Spleen (tissue), 13 donors: ENCODE measurements at places on chromosomes 16 and 17. TPM values are rescaled to one million over a fixed set of nuclear protein-coding genes. Genes with fewer than 3 reads are reported as not detected.
A peak's percentile ranks its signal among the peaks of the same experiment; 100 is the strongest.

DNA sequence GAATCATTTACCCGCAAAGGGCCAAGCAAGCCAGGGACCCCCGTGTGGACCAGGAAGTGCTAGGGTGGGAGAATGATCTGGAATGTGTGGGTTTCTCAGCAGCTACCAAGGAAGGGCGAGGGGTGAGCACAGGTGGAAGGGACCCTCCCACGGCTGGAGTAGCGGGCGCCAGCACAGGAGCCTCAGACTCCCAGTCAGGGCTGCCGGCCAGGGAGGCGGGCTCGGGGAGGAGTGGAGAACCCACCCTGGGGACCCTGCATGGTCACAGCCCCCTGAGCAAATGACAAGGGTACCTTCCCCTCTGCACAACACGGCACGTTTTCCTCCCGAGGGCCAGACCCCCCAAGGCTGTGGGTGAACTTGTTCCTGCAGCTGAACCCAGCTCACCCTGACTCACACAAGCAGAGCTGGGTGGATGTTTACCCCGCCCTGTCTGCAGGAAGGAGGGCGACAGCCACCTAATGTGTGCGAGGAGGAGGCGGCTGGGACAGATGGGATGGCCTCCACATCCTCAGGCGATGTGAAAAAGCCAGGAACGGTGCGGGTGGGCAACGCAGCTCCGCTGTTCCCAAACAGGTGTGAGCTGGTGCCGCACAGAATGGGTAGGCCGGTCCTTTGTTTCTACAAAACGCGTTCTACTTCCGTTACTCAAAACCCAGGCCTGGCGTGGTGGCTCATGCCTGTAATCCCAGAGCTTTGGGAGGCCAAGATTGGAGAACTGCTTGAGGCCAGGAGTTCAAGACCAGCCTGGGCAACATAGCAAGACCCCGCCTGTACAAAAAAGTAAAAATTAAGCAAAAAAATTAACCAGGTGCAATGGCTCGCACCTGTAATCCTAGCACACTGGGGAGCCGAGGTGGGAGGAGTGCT, 6.2 kb downstream of the ECI1 start:
- no peak for DNase-seq

DNA sequence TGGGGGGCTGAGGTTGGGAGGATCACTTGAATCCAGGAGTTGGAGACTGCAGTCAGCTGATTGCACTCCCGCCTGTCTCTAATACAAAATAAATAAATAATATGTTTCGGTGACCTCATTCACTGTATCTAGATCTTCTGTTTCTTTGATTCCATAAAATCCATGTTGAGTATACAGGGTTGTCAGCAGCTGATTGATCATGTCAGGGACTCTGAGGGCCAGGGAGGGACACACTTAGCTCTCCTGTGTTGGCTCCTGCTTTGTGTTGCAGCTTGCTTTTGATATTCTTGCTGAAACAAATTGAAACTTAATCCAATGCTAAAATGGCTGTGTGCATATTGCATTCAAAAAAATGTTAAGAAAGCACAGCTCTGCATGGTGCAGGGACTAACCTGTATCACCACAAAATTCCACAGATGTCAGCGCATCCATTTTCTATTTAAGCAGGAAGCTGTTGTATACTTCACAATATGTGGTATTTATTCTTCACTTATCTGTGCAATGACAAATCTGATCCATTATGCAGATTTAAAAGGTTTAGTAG, 454.5 kb downstream of the CDH11 start:
- no peak for DNase-seq

GRCh38 chr17:29585080-29585751, 4.2 kb downstream of the GIT1 start:
- peak; percentile 76 for DNase-seq

DNA sequence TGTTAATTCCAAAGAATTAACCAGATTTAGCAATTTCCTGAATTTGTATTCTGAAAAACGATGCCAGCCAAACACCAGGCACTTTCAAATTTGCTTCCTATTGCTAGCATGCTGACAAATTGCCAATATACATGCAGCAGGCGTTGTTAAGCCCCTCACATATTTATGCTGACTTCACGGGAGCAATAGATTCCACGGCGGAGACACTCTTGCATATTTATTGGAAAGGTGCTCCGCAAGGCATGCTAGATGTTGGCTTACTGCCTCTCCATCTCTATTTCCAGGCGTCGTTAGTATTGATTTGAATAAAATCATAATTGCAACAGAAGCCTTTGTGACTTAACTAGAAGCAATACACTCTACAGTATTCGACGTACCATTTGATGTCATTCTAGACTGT, 211.0 kb upstream of the IRX5 start:
- DNase-seq = no peak

GRCh38 chr16:12260647-12261262, 284.2 kb downstream of the SNX29 start:
- DNase-seq = no peak

DNA sequence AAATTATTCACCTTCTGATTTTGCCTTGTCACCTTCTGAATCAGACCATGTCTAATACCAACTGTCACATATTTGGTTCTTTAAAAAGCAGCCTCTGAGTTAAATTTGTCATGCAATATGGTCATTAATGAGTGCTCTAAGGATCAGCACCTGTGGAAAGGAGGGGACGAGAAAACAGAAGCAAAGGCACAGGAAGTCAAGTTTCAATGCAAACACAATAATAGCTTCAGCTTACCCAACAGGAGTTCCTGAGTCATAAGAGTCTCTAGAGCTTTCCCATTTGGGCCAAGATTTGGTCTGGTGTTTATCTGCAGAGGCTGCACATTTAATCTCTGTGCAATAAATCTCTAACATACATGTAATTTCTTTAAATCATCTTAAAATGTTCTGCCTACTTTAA, 889.8 kb downstream of the CDH8 start:
- DNase-seq = no peak

DNA sequence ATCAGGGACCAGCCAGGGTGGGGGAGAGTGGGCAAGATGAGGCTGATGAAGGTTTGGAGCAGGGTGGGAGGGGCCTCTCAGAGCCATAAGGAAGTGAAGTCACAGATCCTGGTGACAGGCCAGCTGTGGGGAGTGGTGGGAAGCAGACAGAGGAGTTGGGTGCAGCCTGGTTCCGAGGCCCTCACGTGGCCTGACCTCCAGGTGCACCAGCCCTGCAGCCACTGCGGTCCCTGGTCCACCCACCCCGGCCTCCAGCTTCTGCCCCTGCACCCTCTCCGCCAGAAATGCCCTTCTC, 3.9 kb upstream of the ZFPM1 start:
- DNase-seq = no peak

- DNase-seq = no peak
Measured at GRCh38 chr17:55286681-55287589, 22.2 kb downstream of the HLF start.

DNA sequence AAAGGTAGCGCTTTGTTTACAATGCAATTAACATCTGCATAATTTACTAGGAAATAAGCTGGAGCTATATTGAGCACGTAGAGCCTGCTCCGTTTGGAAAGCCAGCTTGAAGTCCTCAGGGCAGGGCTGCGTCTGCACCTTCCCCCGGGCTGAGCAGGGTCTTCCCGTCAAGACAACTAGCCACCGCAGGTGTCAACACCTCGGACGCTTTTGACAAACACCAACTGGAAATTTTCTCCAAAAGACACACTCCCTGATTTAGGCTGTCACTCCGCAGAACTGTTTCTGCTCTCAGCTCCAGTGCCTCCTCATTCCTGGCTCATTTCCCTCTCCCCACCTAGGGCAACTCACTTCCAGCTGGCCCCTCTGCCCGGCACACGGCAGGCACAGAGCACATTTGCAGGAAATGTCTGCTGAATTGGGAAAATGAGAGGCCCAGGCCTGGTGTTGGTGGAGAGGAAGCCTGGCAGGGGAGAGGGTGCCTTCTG, 170.3 kb downstream of the MAF start:
- DNase-seq = no peak

GRCh38 chr17:76390003-76390421, 5.6 kb downstream of the SPHK1 start:
- no peak for DNase-seq

DNA sequence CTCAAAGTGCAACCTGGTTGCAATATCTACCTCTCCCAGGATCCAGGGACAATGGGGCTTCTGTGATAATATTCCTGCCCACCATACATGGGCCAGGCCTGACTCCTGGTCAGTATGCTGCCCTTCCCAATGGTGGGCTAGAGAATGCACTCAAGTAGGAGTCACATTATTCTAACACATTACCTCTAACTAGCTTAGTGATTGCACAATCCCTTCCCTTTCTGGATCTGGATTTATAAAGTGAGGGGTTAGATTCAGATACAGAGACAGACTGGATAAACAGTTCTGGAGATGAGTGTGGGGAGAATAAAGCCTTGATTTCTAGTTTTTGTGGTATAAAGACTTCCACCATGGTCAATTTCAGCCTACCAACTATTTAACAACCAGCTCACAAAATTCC, 33.0 kb downstream of the LYRM1 start:
- no peak for DNase-seq

DNA sequence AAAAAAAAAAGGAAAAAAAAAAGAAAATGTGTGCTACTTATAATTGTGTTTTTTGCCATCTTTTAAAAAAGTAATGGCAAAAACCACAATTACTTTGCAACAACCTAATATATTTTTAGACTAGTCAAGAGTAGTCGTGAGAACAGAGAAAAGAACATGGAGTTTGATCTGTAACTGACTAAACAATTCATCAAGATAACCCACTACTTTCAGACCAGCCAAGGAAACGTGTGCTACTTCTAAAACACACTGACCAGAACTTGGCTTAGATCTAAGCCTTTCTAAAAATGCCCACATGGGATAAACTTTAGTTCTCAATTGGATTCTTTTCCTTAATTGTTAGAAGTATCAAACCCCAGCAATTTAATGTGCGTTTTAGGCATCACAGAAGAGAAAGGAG, 616 bp downstream of the PECAM1 start:
- DNase-seq = no peak

GRCh38 chr17:48293319-48294019, 136.5 kb downstream of the SKAP1 start:
- no peak for DNase-seq

- no peak for DNase-seq
Measured at GRCh38 chr16:11876306-11876705, 25.0 kb upstream of the RSL1D1 start.

DNA sequence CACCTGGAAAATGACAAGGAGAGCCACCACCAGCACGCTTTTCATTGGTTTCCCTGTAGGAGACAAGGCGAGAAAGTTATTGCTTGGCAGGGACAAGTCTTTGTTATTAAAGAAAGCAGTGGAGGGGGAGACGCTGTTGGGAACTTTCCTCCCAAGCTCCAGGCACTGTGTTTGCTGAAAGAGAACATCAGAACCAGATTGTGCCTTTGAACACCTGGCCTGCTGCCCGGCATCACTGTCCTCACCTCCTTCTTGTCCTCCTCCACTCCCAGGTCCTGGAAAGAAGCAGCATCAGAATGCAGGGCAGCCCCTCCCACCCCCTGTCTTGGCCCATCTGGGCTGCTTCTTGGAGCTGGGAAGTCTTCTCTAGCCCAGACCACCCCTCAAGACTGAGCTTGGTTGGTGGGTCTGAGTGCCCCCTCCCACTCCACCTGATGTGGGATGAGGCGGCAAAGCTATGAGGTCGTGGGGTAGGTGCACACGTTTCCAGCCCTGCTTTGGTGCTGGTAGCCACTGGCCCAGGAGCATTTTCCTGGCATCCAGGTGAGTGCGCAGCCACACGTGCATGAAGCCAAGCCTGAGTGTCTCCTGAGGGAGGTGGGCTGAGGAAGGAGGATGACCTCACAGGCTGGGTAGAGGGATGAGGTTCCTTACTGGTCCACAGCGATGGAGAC, 6.2 kb downstream of the CCR7 start:
- DNase-seq = peak; percentile 64

DNA sequence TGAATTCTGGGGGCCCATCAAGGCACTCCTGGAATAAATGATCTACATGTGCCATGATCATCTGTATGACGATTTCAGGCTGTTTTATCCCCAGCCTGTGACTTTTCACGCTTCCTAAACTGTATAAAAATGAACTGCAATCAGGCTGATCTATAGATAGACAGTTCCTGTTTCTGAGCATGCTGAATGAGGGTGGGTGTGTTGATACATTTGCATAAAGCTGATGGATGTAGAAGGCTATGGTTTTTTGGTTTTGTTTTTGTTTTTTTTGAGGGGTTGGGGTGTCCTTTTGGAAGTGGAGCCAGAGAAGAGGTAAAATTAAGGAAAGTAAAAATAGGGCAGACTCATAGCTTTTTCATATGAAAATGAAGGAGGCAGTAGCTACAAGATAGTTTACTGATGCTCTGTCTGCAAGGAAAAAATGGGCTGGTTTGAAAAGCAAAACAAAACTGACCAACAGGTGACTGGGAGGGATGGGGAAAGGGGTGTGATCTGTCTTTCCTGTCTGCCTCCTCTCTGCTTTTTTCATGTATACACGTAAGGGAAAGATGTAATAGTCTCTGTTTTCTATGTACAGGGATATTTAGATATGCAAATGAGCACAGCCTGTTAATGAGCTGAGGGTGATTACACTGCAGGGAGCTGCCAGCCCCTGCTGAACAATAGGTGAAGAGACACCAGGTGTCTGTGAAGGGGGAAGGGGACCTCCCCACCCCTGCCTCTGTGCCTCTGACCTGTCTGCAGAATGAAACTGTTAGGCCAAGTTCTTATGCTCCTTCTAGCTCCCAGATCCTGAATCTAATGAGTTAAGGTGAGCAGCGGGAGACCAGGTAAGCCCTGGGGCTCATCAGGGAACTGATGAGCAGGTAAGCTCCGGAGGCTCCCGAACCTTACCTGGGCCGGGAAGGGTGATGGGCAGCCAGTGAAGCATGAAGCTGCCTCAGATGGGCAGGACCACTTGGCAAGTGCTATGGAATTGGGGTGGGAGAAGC, 46.6 kb upstream of the LYRM9 start:
- no peak for DNase-seq

DNA sequence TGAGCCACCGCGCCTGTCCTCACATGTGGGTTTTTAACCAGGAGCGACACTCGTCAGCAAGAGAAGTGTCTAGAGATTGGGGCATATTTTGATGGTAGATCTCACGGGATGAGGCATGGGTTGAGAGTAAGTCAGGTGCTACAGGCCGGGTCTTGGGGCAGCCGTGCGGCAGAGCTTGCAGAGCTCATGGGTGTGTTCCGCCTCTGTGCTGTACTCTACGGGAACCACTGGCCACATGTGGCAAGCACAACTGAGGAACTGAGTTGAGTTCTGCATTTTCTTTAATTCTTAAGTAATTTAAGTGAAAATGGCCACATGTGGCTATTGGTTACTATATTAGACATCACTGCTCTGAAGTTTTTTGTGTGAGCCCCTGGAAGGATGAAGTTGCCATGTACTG, 9.6 kb downstream of the CLUAP1 start:
- DNase-seq = no peak

The SULT1A4 gene
- 13.4 TPM for polyA plus RNA-seq

The CAMKK1 gene
- 10.0 TPM for polyA plus RNA-seq

The NHLRC4 gene
- polyA plus RNA-seq = 3.6 TPM

The CTRB1 gene
- polyA plus RNA-seq = 1.5 TPM

The PLD6 gene
- polyA plus RNA-seq = 2.2 TPM

The MAPK7 gene
- polyA plus RNA-seq = 6.9 TPM

The RAB26 gene
- polyA plus RNA-seq = 0.91 TPM

The NPIPA7 gene
- 17.4 TPM for polyA plus RNA-seq

The SP6 gene
- polyA plus RNA-seq = 0.90 TPM
